ENCODE measurements at places on chromosomes 6 and 20.

GRCh38 chr6:47420394-47421371, 56.9 kb upstream of the CD2AP start:
- DNase-seq = no peak

DNA sequence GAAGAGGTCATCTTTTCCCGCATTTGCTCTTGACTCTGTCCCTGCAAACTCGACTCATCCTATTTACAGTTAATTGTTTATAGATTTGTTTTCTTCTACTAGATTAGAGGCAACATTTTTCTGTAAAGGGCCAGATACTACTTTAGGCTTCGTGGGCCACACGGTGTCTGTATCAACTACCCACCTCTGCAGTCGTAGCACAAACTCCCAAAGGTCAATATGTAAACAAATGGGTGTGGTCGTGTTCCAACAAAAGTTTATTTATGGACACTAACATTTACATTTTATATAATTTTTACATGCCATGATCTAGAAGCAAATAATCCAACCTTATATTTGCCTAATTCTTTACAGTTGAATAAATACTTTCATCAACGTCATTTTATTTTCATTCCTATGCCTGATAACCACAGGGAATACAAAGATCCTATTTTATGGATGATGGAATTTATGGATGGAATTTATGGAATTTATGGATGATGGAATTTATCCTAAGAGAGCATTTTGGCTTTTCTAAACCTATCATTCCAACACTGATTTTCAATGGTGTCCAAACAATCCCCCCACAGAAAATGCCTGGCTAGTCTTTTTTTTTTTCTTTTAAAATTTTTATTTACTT, 232.8 kb downstream of the MYLK4 start:
- no peak for DNase-seq

- no peak for DNase-seq
Observed at GRCh38 chr6:118992186-118992795, 57.3 kb upstream of the MCM9 start.

DNA sequence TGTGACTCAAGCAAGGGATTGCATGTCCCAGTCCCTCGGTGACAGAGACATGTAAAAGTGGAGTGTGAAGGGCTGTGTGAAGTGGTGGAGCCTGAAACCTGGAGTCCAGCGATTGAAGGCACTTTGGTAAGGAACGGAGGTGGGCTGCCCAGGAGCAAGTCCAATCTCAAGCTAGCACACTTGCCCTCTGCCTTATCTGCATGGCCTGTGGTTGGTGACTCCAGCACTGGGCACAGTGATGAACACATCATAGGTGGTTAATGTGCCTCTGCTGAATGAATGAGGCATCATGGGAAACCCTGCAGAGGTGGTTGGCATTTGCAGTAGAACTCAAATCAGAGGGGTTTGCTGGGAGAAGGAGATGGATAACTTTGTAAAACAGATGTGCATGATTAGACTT, 14.9 kb upstream of the ULBP3 start:
- DNase-seq = no peak

All from caudate nucleus (tissue), 63 donors.